NCI-H2227 treated with DMSO at 0.1 percent for 48 hours (cell line): ENCODE measurements at places on chromosomes 16 and 17.

- no peak for DNase-seq
Observed at GRCh38 chr16:30526137-30526822, at the start of gene ZNF768. TSS of gene ZNF768 (minus strand) at chr16:30526566. CDS start at chr16:30526413, 153 bp downstream.

GRCh38 chr16:84498223-84498610, 6.2 kb downstream of the MEAK7 start:
- DNase-seq, result no peak

- DNase-seq, result no peak
Observed at GRCh38 chr17:5562661-5563360, 21.5 kb downstream of the NLRP1 start.

GRCh38 chr16:87956098-87956364, 4.8 kb downstream of the BANP start:
- DNase-seq, result no peak

DNA sequence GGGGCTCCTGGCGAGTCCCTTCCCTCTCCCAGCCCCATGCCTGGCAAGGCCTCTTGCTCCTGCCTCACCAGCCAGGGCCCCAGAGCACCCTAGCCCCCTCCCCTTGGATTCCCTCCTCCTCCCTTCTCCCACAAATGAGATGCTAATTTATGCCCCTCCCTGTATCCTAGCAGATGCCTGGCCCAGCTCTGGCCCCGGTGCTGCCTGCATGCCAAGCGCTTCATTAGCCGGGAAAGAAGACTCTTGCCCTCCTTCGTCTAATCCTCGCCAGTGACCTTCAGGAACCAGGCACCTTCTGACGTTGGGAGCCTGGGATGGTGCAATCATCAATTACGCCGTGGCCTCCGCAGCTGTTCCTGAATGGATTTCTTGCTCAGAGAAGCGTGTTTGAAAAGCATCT, 127.8 kb downstream of the SDK2 start:
- no peak for DNase-seq

DNA sequence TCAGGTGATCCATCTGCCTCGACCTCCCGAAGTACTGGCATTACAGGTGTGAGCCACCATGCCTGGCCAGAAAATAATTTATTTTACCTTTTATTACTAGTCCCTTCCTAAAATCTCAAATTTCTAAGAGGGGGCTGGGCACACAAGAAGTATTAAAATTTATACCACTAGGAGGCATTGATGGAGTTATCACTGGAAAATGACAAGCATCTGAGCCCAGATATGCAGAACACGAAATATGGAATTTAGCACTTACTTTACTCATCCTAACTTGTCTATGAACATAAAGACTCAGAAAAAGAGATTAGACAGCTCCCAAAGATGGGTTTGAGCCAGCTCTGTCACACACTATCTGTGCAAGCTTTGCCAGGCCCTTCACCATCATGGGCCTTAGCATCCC, 46.4 kb downstream of the STAT5A start:
- no peak for DNase-seq

DNA sequence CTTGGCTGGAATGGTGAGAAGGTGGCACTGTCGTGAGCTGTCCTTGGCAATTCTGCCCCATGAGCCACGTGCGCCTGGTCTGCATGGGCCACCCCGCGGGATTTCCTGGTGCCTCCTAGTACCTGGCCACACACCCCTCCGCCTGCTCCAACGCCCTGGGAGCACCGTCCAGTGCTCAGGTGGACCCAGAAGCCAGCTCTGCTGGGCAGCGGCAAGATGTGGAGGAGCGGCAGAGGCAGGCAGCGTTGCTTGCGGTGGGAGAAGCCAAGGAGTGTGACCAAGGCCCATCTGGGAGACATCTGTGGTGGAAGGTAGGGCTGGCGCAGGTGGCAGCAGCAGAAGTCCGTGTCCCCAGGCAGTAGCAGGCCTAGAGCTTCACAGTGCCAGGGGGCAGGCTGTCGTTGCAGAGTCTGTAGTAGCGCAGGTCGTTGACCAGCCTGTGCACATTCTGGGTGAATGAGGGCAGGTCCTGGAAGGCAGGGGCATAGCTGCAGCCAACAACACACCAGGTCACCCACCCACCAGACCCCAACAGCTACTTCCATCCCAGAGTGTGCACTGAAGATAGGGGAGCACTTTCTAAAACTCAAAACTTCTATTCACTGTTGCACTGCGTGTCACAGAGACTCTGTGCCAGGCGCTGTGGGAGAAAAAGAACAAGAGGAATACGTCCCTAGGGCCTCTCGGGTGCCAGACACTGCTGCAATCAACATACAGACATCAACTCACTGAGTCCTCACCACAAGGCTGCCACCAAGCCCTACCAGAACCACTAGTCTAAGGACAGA, 34.9 kb upstream of the GSG1L start:
- no peak for DNase-seq

DNA sequence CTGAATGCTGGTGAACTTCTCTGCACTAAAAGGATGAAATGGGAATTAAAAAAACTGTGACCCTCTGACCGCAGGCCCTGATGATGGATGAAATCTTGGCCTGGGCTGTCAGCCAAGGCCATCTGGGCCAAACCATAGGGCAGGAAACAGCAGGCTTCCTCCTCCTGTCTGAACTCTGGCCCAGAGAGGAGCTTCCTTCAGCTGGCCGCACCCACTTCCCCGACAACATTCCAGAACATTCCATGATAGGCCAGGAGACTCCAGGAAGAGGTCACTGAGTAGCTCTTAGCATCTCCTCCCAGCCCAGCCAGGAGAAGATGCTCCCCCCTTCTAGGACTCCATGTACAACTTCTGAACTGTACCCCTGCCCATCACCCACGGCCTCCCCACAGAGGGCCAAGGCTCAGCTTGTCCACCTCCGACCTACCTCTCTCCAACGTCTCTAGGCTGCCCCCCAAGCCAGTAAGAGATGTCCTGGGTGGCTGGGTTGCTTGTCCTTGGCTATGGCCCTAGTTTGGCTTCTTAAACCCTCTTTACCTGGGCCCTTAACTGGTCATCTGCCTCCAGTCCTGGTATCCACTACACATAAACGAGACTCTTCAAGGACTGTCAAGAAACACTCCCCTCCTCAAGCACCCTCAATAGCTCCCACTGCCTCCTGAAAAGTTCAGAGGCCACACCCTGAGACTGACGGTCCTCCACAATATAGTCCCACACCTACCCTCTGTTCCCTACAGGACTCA, 1.7 kb downstream of the RPH3AL start:
- DNase-seq, result no peak

DNA sequence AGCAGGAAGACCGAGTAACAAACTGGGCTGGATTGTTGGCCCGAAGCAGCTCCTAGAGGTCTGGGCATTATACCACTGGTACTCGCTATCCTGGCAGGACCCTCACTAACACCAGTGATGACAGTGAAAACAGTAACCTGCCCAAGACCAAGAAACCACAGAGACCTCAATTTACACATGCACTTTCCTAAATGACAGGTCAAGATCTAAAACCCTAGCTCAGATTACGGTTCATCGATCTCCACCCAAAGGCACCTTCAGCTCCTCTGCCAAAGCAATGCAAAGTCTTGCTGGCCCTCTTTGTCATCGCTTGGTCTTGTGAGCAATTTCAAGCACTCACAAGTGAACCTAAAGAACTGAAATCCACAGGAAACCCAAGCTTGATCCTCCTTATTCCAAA, 1.5 kb downstream of the PIP4K2B start:
- DNase-seq, result no peak

- DNase-seq, result no peak
Observed at GRCh38 chr16:88773812-88774291, 11.2 kb downstream of the PIEZO1 start.

- DNase-seq, result no peak
Observed at GRCh38 chr16:49460786-49461470, 87.3 kb downstream of the C16orf78 start.

DNA sequence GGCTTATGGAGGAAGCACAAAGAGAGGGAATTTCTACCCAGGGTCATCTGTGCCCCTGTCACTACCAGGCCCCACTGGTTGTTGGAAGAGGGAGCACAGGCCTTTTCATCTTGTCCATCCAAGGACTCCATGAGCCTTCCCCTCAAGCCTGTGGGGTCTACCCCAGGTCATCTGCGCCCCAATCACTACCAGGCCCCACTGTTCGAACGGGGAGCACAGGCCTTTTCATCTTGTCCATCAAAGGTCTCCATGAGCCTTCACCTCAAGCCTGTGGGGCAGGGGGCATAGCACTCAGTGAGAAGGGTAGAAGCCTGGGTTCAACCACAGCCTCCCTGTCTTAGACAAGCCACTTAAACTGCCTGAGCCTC, 101.5 kb upstream of the CDH5 start:
- no peak for DNase-seq

- DNase-seq, result no peak
Observed at GRCh38 chr16:66925322-66925840, at the start of gene RRAD. TSS of gene RRAD (minus strand) at chr16:66925535. CDS start at chr16:66925179, 356 bp downstream.

GRCh38 chr17:82458885-82459424, 414 bp downstream of the NARF start:
- no peak for DNase-seq

DNA sequence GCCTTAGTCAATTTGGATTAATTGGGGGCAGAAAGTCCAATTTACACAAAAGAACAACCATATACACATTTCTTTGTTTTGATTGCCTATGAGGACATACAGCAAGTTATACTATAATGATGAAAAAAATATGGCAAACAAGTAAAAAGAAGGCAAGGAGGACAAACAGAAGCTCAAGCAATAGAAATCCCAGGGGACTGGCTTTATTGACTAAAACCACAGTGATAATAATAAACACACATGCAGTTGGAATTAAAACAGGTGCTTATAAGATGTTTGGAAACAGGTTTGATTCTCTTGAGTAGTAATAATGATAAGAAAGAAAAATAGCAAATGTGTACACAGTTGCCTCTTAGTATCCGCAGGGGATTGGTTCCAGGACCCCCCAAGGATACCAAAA, 176.4 kb downstream of the SHISA9 start:
- DNase-seq, result no peak

DNA sequence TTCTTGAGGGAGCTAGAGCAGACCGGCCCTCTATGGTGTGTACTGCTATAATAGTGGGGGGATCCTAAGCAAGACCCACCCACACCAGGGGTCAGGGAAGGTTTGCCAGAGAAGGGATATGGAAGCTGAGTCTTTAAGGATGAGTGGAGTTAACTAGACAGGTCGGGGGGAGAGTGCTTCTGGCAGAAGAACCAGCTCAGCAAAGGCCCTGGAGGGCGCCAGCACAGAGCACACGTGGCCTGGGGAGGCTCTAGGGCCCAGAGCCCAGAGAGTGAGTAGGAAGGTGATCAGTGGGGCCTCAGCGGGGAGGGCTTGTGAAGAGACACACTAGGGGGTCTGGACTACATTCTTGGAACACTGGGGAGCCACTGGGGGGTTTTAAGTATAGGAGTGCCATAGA, 21.1 kb downstream of the NGFR start:
- no peak for DNase-seq

DNA sequence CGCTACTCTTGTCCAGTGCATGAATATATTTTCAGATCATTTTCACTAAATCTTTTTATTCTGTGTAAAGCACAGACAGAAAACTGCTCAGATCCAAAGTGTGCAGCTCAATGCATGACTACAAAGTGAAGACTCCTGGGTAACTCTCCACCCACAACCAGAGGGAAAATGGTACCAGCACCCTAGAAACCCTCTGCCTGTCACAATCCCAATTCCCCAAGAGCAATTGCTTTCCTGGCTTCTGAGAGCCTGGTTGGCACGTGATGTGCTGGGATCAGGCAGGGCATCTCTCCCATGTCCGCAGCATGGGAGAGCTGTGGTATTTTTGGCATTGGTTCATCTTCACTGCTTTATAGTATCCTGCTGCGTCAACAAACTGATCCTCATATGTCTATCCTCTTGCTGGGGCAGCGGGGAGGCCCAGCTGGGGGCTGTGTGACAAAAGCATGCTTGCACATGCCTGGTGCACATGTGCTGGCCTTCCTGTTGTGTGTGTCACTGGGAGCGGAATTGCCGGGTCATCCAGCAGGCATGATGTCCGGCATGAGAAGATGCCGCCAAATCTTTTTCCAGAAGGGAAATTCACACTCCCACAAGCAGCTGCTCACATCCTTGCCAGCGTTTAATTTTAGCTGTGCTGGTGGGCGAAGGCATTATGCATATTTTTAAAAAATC, 278.9 kb upstream of the FOXF1 start:
- no peak for DNase-seq

- DNase-seq, result no peak
Observed at GRCh38 chr16:15034266-15035162, 21.4 kb downstream of the NTAN1 start.

DNA sequence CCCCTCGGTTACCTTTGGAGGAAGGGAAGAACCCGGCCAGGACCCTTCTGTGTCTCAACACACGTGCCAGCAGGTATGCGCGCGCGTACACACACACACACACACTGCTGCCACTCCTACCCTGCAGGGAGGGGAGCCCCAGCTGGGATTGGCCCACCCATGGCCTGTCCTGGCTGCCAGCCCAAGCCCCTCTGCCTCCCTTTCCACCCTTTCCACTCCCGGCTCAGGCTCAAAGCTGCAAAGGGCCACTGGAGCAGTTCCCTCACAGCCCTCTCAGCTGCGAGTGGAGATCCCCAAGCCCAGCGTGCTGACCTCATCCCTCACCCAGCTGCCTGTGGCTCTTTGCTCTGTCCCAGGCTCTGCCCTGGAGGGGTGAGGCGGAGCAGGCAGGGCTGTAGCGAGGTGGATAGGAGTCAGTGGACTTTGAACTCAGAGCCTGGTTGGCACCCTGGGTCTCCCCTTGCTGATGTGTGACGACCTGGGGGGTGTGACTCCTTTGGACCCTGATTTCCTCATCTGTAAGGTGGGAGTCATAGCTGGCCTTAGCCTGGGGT, 14.5 kb downstream of the KIF19 start:
- DNase-seq, result no peak

GRCh38 chr16:57335366-57335765, 23.2 kb upstream of the CCL22 start:
- DNase-seq, result no peak

DNA sequence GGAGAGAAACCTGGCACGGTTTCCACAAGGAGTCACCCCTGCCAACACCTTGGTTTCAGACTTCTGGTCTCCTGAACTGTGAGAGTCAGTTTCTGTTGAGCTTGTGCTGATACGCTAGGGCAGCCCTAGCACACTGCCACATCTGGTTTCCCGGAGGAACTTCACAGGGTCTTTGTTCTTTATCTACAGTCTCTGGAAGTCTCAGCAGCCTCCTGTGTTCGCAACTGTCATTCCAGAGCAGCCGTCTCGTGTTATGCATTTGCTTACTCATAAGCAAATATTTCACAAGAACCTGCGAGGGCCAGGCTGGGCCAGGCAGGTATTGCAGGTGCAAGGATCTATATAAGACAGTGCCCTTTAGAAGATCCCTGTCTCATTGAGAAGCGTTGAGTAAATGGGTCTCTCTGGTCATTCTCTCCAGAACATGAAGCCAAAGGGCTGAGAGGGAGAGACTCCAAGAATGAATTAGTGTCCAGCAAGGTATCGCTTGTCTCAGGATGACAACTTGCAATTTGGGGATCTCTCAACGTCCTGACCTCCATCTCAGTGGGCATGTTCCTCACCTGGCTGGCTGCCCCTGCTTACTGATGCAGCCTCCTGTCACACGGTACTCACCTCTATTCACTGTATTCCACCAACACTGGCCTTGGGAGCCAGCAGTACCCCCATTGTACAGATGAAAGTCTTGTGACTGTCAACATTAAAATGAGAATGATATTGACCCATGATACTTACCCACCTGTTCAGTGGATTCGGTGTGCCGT, 141.2 kb downstream of the WWOX start:
- DNase-seq, result no peak
